NCI-H1436 (cell line): ENCODE measurements at places on chromosomes 2 and 18.

GRCh38 chr18:79847606-79848293 lies 50.0 kb downstream of the KCNG2 start:
- DNase-seq = no peak

GRCh38 chr2:226295123-226295522 lies 504.5 kb downstream of the IRS1 start:
- DNase-seq = no peak

GRCh38 chr2:105882920-105883435 lies 138.3 kb downstream of the NCK2 start:
- no peak for DNase-seq

GRCh38 chr2:39996653-39997080 lies 217.6 kb upstream of the THUMPD2 start:
- no peak for DNase-seq

DNA sequence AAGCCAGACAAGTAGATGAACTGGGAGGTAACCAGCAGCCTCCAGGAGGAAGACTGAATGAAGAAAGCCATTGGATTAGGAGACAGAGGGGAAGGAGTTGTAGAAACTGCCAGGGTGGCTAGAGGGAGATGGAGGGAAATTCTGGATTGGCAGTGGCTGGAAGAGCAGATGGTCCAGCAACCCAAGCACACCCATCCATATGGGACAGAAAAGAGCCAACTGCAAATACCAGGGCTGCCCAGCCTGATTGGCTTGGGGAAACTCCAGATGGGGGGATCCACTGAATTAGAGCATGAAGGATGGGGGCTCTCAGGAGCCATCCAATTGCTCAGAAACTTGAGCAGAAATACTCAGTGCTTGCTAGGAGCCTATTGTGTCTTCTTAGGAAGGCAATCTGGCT lies 173.5 kb upstream of the EPB41L3 start:
- no peak for DNase-seq

DNA sequence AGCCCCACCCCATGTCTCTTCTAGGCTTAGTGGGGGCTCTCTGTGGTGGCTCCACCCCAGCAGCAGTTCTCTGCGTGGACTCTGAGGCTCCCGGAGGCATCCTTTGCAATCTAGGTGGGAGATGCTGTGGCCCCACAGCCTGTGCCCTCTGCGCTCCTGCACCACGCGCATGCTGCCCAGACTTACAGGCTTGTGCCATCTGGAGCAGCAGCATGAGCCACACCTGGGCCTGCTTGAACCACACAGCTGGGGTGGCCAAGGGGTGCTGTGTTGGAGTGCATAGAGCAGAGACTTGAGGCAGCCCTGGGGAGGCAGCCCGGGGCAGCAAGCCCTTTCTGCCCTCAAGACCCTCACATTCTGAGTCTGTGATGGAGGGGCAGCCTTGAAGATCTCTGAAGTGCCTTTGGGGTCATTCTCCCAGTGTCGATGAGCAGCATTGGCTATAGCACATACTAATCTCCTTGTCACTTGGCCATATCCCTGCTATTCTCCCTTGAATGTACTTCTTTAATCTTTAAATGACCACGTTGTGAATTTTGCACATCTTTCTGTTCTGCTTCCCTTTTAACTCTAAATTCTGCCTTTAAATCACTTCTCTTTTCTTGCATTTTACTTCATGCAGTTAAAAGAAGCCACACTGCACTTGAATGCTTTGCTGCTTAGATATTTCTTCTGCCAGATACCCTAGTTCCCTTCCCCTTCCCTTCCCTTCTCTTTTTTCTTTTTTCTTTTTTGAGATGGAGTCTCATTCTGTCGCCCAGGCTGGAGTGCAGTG lies 62.4 kb downstream of the NCAPH start:
- no peak for DNase-seq

- DNase-seq = no peak
Observed at GRCh38 chr2:59029058-59029457, 787.9 kb upstream of the FANCL start.

- DNase-seq = peak; percentile 39
Observed at GRCh38 chr2:133844214-133844892, 276.1 kb upstream of the NCKAP5 start.

DNA sequence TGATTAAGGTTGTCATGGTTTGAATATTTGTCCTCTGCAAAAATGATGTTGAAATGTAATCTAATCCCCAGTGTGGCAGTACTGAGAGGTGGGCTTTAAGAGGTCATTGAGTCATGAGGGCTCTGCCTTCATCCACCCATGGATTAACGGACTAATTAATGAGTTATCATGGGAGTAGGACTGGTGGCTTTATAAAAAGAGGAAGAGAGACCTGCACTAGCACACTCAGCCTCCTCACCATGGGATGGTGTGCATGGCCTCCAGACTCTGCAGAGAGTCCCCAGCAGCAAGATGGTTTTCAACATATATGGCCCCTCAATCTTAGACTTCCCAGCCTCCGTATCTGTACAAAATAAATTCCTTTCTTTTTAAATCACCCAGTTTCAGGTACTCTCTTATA lies 41.0 kb downstream of the DTNB start:
- no peak for DNase-seq

- DNase-seq = no peak
Observed at GRCh38 chr2:60482222-60482621, 71.2 kb downstream of the BCL11A start.
